Suppressor macrophage treated with lipopolysaccharide for 1 hour (primary cell): ENCODE measurements at places on chromosomes 6 and 20.

DNA sequence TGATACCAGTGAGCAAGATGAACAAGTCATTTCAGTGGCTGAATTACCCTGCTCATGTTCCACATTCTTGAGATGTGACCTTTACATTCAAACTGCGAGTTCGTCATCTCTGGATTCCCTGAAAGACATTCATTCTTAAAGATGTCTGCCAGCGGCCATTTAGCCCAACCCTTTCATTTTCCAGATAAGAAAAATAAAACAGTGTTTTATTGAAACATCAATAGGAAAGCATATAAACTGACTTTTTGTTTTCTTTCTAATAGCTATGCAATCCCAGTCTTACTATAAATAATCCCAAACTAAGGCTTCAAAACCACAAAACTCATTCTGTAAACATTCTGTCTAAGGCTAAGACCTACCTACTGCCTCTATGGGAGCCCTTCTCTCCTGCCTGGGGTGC, 134.0 kb downstream of the SAMD5 start:
- DNase-seq = no peak

GRCh38 chr6:72857791-72858585, 236.1 kb downstream of the KCNQ5 start:
- no peak for DNase-seq

- DNase-seq = no peak
Measured at GRCh38 chr6:109958626-109959025, 19.5 kb upstream of the GPR6 start.

- DNase-seq = peak; percentile 77
Measured at GRCh38 chr6:30700340-30700739, 9.6 kb upstream of the NRM start.

GRCh38 chr6:42693725-42694323, 28.6 kb downstream of the PRPH2 start:
- DNase-seq = no peak

GRCh38 chr6:115948751-115949150, 111.9 kb downstream of the FRK start:
- DNase-seq = no peak

GRCh38 chr20:61683721-61684120, 382.0 kb downstream of the TAF4 start:
- DNase-seq = no peak

GRCh38 chr6:151589667-151590066, 95.8 kb downstream of the CCDC170 start:
- DNase-seq = no peak

- no peak for DNase-seq
Measured at GRCh38 chr20:59771506-59772372, 161.7 kb downstream of the SYCP2 start.

DNA sequence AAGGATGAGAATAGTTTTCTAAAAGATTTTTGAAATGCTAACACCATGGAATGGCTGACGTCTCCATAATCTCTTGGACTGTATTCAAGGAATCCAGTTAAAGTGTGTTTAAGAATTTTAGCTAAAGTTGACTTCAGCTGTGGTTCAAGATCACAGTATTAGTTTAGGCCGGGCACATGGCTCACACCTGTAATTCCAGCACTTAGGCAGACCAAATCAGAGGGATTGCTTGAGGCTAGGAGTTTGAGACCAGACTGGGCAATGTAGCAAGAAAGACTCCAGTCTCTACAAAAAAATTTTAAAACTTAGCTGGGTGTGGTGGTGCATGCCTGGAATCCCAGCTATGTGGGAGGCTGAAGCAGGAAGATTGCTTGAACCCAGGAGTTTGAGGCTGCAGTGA, 68.2 kb downstream of the RFPL4B start:
- DNase-seq = no peak

- DNase-seq = no peak
Measured at GRCh38 chr20:12966468-12967085, 42.2 kb upstream of the SPTLC3 start.
